ENCODE measurements at places on chromosomes 1 and 21.

DNA sequence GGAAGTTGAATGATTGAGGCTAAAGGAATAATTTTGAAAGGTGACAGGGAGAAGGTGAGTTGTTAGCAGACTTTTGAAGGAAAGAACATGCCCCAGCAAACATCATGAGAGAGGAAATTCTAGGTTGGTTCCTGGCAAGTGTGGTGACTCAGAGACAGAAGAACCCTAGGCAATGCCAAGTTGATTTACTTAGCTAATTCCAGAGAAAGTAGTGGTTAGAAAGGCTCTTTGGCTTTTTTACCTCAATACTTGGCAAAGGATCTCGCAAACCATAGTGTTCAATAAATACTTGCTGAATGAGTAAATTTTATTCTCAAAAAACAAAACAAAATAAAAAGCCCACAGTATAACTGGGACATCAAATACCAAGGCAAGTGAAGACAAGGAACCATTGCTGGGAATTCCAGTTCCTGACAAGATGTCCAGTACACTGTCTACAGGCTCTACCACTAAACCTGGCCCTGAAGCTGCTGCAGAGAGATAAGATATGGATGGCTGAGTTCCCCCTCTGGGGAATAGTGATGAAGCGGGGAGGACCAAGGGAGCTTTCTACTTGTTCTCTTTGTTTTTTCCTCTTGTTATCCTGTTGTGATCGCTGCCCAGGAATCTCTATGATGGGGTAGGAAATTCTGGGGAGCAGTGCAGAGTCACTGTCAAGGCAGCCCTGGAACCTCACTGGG is 48.2 kb downstream of the IL12RB2 start:
- DNase-seq: no peak

GRCh38 chr1:235265900-235266299 is 62.1 kb downstream of the ARID4B start:
- DNase-seq: no peak

- DNase-seq: no peak
Measured at GRCh38 chr1:31706384-31707058, 2.7 kb upstream of the COL16A1 start.

DNA sequence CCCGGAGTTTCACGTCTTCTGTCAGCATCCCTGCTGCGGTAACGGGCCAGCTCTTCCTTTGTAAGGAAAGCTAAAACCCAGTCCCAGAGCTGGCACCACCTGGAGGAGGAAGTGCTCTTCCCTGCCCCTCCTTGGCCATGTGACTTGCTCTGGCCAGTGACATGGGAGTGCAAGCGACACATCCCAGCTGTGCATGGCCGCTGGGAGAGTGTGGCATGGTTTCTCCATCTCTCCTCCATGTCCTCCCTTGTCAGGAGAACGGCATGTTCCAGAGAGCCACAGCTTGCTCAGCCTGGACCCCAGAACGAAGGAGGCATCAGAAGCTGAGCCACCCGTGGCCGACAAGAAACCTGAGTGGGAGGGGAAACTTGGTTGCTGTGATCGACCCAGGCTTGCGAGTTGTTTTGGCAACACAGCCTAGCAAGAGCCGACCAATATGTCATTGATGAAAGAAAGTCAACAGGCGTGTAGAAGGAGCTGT is 2.7 kb upstream of the PRXL2B start:
- DNase-seq: peak; percentile 42

GRCh38 chr21:39686646-39687468 is 58.1 kb upstream of the IGSF5 start:
- no peak for DNase-seq

GRCh38 chr1:23123528-23123927 is 45.1 kb downstream of the LUZP1 start:
- DNase-seq: no peak

DNA sequence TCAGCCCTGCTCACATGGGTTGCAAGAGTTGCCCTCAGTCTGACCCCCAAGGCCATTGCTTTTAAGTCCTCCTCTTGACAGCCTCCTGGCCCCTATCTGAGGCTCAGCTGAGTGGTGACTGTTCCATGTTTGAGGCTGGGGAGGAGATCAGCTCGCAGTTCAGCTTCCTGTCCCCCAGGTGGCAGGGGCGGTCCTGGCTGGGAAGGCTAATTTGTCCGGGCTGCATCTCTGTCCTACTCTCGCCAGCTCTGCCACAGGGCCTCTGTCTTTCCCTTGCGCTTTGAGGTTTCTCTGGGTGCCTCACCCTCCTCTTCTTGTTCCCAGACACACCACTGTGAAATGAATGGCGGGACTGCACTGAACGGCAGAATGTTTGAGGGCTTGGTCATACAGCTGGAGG is 157.3 kb downstream of the KCNJ6 start:
- DNase-seq: no peak

- DNase-seq: no peak
Measured at GRCh38 chr1:98176414-98176813, 255.6 kb upstream of the DPYD start.

GRCh38 chr21:37546299-37546908 is 179.8 kb downstream of the DYRK1A start:
- no peak for DNase-seq

GRCh38 chr1:166390366-166391033 is 223.7 kb upstream of the FAM78B start:
- no peak for DNase-seq

- no peak for DNase-seq
Measured at GRCh38 chr21:27425172-27425571, 458.3 kb upstream of the ADAMTS5 start.

- no peak for DNase-seq
Measured at GRCh38 chr1:150102986-150103385, 35.4 kb downstream of the VPS45 start.

DNA sequence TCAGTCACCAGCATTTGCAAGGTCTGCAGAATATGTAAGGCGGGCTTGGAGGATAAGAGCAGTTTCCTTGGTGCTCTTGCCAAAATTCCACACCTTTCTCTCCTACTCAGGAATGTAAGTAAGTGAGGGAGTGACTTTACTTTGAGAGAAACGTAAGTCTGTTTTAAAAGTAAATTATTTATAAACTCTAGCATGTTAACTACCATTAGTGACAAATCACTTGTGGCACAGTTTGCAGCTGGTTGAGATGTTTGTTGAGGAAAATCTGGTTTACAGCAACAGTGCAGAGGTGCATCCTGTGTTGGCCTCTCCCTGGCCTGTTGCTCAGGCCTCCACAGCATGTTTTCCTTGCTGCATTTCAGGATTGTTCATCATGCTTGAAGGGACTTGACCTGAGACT is 8.5 kb downstream of the CGN start:
- DNase-seq: no peak

DNA sequence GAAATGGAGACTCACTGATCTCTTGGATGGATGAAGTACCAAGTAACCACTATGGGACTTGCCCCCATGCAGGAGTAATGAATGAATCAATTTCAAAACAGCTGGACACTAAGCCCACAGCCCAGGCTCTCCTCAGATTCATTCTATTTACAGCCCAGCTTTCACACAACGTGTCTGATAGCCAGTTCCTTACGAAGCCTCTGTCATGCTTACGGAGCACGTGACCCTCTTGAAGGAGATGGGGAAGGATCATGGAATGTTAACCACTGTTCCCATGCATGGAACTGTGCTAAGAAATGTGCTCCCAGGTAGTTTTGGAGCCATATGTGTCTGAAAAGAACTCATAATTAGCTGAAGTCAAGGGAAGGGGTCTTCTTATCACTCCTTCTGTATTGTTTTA is 124.1 kb downstream of the KIF26B start:
- no peak for DNase-seq

- DNase-seq: no peak
Measured at GRCh38 chr1:197438010-197438790, 170.1 kb downstream of the CRB1 start.

DNA sequence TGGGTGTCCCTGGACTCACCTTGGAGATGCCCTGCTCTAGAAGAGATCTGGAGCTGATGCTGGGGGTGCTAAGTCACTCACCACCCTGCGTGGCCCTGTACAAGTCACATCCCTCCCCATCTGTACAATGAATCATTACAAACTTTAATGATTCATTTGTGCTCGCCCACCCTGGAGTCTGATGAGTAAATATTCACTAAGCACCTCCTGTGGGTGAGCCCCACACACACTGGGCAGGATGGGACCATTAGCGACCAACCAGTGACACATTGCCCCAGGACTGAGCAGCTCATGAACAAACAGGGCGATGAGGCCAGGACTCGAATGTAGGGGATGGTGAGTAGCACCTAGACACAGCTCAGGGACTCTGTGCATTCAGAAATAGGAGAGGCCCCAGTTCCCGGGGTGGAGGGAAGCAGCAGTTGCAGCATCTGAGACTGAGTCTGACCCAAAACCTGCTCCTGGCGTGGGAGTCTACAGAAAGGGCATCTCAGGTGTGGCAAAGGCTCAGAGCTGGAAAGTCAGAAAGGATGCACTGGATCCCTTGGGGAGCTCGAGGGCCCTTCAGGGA is 18.1 kb upstream of the PDZK1IP1 start:
- peak; percentile 14 for DNase-seq

- DNase-seq: no peak
Measured at GRCh38 chr21:35420656-35421055, 371.6 kb upstream of the RUNX1 start.

GRCh38 chr21:41368735-41369104 is 6.9 kb downstream of the MX2 start:
- no peak for DNase-seq

- DNase-seq: no peak
Measured at GRCh38 chr1:50959303-50959912, 659 bp downstream of the FAF1 start.

DNA sequence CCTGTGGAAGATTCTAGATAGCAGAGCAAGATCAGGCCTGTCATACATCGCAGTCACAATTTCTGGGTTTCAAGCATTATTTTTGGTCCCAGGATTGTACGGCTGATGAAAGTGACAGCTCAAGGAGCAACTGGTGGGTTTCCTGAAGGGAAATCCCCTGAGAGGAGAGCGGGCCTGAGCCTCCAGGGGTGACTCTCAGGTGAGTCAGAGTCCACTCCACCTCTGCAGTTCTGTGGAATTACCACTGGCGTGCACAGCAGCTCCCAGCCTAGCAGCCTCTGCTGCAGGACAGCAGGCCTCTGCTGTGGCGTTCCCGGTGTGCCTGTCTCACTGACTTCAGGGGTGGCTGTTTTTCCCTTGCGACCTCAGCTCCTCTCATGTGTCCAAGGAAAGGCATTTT is 24.4 kb downstream of the SLC66A1 start:
- DNase-seq: no peak

DNA sequence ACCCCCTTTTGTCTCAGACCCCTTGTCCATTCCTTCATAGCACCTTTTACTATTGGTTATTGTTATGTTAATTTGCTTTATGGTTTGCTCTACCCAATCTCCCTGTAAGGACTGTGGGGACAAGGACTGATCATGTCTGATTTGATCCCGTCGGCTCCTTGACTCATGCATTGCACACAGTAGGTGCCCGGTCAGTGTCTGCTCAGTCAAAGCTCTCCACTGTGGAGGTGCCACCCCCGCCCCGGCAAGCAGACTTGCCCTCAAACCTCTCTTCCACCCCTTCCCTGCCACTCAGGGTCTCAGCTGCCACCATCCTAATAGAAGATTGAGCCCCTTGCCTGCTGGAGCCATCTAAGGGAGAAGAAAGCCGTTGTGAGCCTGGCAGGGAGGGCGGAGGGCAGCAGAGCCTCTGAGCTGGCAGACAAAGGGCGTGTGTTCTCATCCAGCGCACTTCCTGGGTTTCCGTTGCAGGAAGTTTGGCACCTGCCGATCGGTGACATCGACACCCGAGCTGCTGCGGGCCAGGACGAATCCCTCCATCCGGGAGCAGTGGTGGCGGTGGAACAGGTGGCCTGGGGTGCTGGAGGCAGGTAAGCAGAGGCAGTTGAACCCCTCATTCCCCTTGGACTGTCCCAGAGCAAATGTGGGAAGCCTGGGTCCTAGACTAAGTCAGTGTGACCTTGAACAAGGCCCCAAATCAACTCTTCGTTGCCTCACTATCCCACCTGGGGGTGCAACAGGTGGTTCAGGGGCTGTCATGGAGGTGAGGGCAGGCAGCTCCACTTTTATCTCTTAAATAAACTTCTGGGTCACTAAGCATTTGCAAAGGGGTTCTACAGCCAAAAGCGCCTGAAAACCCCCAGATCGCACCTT is 2.2 kb upstream of the FBLIM1 start:
- no peak for DNase-seq

DNA sequence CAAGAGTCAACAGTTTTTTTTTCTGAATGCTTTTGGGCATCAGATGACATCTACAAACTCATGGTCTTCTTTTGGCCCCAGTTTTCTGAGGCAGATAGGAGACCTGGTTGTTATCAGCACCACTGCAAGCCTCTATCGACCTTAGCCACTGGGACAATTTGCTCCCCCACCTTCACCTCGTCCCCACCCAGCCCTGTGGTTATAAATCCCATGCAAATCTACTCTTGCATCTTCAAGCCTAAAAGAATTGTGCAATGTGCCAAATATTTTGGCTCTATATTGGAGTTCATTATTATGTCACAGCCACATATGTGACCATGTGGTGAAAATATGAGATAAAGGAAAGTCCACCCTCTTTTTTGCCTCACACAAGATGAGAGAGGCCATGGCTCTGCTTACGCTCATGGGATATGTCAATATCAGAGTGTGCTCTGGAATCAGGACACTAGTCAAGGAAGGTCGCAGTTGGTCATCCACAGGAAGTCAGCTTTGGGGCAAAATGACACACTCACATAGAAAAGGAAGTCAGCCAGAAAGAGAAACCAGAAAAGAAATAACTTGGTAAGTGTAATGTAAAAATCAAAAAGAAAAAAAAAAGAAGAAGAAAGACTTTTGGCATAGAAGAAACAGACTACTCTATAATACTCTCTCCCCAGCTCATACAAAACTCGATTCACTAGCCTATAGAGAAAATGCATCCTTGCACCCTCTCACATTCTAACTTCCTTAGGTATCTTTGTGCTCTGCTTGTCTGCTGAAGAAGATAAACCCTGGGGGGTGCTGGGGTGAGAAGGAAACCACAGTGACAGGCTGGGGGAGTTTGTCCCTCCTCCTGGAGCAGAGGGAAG is 21.2 kb downstream of the SLC30A10 start:
- DNase-seq: no peak

DNA sequence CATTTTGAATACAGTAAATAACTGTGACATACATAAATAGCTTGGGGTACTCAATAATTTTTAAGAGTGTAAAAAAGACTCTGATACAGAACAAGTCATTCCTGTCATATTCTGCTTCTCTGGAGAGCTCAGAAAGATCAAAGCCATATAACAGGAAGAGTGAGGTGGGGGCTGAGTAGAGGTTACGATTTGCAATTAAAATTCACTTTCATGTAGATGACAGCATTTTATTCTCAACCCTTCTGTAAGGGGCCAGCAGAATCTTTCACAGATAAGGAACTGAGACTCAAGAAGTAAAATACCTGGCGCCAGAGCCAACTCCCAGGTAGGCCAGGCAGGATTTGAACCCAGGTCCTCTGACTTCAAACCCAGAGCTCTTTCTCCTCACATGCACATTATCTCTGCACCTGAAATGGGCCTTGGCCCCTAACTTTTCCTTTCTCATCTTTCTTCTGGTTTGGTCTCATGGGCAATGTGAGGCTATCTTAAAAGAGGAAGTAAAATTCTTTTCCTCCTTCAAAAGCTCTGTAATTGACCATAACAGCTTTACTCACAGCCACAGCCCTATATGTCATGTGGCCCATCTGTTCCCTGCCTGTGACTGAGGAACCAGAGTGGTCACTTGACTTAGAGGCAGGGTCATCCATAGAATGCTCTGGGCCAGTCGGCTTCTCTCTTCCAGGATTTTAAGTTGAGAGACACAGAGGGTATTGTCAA is 80.9 kb upstream of the SYT6 start:
- no peak for DNase-seq

GRCh38 chr21:25742900-25743299 is 8.1 kb downstream of the GABPA start:
- no peak for DNase-seq

GRCh38 chr1:200172311-200172710 is 144.8 kb downstream of the NR5A2 start:
- no peak for DNase-seq

- no peak for DNase-seq
Measured at GRCh38 chr21:26550326-26550725, 22.8 kb downstream of the CYYR1 start.

All from NCI-H187 (cell line).